ENCODE measurements at places on chromosomes 3 and 15.

DNA sequence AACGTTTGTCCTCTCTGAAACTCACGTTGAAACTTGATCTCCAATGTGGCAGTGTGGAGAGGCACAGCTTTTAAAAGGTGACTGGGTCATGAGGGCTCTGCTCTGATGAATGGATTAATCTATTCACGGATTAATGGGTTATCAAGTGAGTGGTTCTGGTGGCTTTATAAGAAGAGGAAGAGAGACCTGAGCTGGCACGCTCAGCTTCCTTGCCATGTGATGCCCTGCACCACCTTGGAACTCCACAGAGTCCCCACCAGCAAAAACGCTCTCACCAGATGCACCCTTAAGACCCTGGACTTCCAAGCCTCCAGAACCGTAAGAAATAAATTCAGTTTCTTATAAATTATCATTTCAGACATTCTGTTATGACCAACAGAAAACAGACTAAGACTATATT is 2.6 kb downstream of the PPP1R2 start:
- no peak for DNase-seq

GRCh38 chr3:184568924-184569829 is 7.6 kb downstream of the EPHB3 start:
- peak; percentile 42 for DNase-seq

GRCh38 chr3:52879581-52879980 is 17.8 kb downstream of the STIMATE start:
- no peak for DNase-seq

GRCh38 chr15:100703671-100704070 is 101.3 kb downstream of the ASB7 start:
- no peak for DNase-seq

DNA sequence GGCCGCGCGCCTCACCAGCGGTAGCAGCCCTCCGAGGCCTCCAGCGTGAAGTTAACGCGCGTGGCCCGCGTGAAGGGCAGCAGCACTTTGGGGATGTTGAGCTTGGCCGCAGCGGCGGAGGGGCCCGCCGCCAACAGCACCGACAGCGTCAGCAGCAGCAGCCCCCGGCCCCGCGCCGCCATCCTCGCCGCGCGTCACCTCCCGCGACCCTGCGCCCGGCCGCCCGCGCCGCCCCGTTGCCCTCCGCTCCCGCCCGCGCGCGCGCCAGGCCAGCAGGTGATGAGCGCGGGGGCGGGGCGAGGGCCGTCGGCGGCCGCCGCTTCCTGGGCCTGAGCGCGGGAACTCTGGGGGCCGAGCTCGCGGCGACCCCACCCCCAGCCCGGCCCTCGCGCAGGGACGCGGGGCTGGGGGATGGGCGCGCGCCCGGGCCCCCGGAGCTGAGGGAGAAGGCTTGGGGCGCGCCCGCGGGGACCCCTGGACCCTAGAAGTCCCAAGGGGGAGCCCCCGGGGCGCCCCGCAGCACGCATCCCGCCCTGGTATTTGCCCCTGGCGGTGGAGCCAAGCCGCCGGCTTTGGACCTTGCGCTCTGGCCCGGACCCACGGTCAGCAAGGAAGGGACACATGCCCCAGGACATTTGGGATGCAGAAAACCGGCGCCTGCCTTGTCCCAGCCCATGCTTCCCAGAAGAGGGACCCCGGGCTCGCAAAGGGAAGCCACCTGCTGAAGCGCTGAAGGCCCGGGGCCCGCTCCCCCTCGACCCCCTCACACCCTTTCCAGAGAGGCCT is at the start of gene NUP210:
TSS of gene NUP210 (minus strand) at position 278 of the 786 bp plus-strand sequence. CDS start at position 182, 96 bp downstream.
- DNase-seq, result no peak

DNA sequence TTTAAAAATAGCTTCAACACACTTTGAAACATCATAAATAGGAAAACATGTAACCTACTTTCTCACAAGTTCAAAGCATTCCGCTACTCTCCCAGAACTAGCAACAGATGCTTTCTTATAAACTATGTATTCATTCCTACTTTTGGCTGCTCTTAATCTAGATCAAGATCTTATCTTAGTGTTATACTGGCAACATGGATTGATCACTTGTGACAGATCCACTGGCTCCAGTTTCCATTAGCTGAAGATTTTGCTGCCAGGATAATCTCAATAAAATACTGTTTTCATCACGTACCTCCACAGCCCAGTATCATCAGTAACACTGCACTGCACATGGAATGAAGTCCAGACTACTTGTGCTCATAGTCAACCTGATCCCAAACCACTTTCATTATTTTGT is 491.7 kb upstream of the AGTR1 start:
- DNase-seq, result no peak

- DNase-seq, result no peak
These were observed 25.9 kb downstream of the CSTA start for GRCh38 chr3:122350814-122351418.

GRCh38 chr3:172287937-172288477 is 160.2 kb downstream of the GHSR start:
- no peak for DNase-seq

GRCh38 chr15:43135351-43135750 is 2.0 kb downstream of the TMEM62 start:
- DNase-seq, result no peak

DNA sequence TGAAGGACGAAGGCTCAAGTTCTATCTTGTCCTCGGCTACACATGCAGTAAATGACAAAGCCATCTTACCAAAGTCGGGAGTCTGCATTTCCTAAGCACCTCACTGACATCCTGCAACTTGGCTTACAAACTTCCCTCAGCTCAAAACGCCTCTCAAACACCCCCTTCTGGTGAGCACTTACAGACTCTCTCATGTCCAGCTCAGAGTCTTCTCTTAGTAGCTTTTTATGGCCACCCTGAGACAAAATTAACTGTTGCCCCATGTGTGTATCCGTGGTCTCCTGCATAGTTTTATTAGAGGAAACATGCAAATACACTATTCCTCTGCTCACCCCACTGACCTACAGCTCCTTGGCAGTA is 819.7 kb downstream of the FHIT start:
- DNase-seq, result no peak

DNA sequence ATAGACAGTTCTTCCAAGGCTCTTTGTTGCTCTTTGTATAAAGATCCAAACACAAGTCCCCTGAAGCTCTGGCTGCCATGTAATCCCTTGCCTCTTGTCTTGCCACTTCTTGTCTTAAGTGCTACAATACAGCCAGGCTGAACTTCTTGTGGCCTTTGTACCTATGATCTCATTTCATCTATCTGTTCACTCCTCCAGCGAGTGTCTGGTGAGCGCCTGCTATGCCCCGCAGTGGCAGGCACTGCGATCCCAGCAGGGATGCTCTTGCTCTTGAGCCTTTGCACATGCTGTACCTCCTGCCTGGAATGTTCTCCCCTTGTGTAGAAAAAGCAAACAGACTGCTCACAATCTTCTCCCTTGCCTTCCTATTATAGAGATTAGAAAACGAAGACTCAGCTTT is 81.9 kb upstream of the ADPGK start:
- DNase-seq, result no peak

DNA sequence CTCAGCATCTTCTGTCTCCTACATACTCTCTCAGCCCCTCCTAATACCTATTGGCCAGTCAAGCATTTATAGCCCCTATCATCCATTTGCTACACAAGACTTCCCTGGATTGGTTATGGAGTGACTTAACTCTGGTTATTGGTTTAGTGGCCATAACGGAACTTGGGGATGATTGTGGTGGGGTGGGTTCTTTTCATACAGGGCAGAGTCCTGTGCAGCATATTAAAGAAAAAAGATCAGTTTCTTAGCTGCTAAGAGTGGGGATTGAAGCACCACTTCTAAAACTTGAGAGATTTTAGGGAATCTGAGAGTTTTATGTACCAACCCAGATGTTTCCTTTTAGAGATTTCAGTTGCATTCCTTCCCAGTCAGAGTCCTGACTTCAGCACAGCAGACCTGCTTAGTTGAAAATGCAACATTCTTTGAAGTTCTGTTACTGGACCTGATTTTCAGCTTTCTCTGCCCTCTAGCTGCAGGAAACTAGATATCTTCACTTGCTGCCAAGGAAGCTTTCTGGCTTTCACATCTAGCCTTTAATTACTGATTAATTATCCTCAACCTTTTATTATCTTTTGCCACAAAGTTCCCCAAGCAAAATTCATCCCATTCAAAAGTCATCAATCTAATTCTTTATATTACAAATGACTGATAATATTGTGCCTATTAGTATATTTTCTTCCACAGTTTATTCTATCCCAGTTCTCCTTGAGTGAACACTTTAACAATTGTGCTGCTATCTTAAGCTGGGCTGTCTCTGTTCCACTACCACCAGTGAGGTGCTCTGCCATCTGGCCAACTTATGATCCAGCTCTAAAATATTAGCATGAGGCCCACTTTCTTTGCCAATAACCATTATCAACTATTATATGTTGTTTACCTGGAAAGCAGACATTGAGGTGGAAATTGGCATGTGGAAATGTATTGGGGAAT is 906.0 kb upstream of the ALCAM start:
- DNase-seq, result no peak

GRCh38 chr3:171704002-171704401 is 106.3 kb downstream of the PLD1 start:
- no peak for DNase-seq

DNA sequence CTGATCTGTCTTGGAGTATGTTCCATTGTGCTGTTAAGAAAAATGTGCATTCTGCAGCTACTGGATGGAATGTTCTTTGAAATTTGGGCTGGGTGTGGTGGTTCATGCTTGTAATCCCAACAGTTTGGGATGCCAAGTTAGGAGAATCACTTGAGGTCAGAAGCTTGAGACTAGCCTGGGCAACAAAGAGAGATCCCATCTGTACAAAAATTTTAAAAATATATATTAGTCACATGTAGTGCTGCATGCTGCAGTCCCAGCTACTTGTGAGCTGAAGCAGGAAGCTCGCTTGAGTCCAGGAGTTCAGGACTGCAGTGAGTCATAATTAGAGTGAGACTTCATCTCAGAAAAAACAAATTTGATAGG is 62.8 kb upstream of the PLSCR4 start:
- DNase-seq, result no peak

- DNase-seq, result no peak
These were observed 3.2 kb upstream of the RIOX2 start for GRCh38 chr3:97975466-97975865.

DNA sequence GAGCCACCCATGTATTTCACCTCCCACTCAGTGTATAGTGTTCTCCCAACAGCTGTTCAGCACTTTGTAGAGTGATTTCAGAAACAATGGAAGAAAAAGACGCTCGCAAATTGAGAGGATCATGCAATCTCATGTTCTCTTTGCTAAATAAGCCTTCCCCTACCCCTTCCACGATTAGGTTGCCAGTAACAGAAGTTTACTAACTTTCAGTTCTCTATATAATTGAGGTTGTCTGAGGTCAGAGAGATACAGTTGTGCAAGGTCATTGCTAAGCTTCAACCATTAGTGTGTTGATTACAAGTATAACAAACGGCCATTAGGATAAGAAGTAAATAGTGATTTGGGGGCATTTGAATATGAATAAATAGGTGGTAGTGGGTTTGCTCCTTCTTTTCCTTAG is 99.6 kb downstream of the TUSC7 start:
- DNase-seq, result no peak
